Stimulated activated CD4-positive, alpha-beta T cell treated with anti-CD3 and anti-CD28 coated beads, Interleukin-1b, Interleukin-23, amount 100 ng/mL, for 1 hour (primary cell): ENCODE measurements at places on chromosomes 1 and 21.

DNA sequence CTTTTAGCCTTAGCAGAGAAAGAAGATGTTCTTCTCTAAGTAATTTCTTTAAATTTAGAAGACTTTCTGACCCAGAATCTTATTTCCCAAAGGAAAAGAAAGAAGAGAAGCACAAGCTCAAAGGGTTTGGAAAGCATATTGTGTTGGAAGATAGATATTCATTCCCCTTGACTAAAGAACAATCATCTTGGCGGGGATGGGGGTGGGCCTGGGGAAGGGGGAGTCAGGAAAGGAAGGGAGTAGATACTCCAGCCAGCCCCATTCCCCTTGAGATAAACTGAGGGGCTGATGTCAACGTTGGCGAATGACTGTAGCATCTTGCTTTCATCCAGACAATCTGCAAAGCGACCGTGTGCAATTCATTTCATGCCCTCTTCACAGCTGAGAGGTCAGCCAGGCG is 66.5 kb upstream of the SIPA1L2 start:
- no peak for DNase-seq

- DNase-seq, result no peak
These were observed 588.4 kb downstream of the PTPRU start for GRCh38 chr1:29824511-29825273.

DNA sequence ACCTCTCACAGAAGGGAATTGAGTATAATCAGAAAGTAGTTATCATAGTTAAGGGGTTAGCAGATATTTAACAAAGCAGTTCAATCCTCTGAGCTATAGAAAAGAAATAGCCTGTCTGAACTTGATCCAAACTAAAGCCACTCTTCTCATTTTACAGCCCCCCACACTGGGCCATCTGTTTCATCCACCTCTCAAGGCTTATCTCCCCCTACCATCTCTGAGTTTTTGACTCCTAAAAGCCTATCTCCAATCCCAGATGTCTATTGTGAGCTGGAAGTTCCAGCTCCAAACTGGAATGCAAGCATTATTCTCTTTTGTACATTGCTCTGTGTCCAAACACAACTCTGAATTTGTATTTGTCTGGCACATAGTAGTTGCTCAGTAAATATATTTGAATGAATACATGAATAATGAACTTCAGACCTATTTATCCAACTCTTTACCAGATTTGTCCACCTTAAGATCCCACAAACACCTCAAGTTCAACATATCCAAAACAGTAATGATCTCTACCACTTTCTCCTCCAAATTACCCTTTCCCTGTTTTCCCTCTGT is 98.1 kb downstream of the PLPP3 start:
- no peak for DNase-seq

GRCh38 chr1:58576325-58576726 is 726 bp downstream of the TACSTD2 start:
- DNase-seq, result no peak

DNA sequence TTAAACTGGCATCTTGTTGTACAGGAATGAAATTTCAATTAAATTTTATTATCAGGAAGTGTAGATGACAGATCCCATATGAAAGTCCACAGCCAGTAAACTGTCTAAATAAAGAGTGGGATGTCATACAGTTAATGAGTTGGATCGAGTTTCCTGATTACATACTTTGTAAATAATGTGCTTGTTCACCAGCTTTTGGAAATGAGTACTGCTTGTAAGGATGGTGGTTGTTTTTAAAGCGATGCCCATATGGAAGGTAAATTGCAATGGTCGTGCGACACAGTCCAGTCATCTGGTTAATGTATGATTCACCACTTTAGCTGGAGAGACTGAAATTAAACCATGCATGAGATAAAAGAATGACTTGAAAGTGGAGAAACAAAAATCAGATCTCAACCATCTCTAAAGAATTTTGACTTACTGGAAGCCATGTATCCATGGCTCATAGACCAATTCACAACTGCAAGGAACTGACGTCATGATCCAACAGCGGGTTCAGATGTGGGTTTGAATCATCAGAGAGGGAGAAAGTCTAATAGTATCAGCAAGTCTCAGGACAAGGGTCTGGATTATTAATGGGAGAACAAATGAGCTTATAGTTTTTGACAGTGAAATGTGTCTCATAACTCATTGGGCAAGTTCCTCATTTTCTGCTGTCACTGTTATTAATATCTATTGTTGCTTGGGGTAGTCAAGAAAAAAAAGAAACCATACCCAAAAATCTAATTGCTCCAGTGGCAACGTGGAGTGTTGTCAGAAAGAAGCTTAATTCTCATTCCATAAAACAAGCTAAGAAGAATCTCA is 49.0 kb downstream of the MAP10 start:
- DNase-seq, result no peak

GRCh38 chr21:14869984-14870852 is 194.6 kb downstream of the NRIP1 start:
- no peak for DNase-seq

DNA sequence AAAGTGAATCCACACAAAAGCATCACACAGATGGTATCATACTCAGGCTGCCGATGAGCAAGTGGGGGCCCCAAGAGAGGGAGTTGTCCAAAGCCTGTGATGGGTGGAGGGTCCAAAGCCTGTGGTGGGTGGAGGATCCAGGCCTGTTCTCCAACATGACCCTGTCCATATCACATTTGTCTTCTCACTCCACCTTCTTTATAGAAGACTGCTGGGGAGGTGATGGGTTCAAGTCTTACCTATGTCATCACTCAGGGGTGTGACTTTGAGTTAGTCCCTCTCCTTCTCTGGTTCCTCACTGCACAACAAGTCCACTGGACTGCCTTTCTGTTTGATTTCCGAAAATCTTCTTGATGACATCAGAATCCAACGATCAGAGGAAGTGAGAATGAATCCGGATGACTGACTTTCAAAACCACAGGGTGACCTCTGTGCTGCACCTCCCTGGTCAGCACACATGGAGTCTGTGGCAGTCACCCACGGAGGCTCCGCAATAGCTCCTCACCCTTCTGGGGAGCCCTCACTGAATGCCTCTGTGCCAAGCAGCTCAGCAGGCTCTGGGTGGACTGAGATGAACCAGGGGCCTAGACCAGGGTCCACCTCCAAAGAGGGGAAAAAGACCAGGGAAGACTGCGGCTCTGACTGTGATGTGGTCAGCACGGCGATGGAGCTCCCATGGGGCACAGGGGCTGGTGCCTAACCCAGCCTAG is 166.8 kb downstream of the HIVEP3 start:
- no peak for DNase-seq

- DNase-seq, result no peak
These were observed 1.3 kb downstream of the SLC9C2 start for GRCh38 chr1:173601588-173601987.

DNA sequence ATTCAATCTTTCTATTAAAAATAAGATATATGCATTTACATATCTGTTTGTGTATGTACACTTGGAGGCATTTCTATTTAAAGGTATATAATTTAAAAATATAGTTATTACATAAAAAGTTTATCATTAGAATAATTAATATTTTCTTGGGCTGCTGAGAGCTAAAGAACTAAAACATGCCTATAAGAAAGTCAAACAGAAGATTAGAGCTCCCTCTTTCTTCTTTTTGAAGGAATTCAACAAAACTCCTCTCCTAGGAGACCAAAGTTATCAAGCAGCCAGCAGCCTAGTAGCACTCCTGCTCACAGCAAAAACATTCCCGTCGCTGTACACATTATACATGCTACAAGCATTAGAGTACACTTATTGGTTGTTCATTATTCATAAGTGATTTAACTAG is 216.4 kb downstream of the VAV3 start:
- DNase-seq, result no peak

- DNase-seq, result no peak
These were observed 5.3 kb upstream of the PFKL start for GRCh38 chr21:44294391-44295162.

GRCh38 chr21:26001356-26001755 is 169.2 kb downstream of the APP start:
- DNase-seq, result no peak

DNA sequence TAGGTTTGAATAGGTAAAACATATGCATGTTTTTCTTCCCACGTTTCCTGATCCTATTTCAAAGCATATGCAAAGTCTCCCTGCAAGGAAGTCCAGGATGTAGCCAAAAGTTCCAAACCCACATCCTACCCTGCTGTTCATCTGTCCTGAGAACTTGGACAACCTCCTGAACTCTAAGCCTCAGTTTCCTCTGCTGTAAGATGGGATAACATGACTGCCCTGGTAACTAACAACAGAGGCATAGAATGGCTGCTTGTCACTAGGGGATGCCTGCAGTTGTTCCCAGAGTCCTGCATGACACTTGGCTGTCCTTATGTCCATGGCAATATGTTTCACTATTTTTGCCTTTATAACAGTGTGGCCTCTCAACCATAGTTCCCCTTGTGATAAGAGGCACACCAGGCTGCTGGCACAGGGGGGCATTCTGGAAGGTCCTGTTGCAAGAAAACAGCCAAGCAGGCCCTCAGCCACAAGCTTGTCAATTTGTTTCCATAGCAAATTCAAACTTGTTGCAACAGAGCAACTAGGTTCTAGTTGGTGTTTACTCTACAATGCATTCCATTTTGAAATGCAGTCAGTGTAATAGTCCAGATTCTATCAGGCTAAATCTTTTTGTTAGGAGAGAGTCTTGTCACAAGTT is 1.5 kb upstream of the HDGF start:
- DNase-seq, result no peak
